NCI-H460 (cell line): ENCODE measurements at places on chromosomes 16 and 17. TPM values are rescaled to one million over a fixed set of nuclear protein-coding genes. Genes with fewer than 3 reads are reported as not detected.

The TBC1D26 gene
- 0.35 TPM in 1 of 2 replicates, not detected in the other for total RNA-seq

The CCL3 gene
- not detected in 2 replicates for total RNA-seq

The TBC1D3I gene
- not detected in 2 replicates for total RNA-seq

The KRTAP2-1 gene
- not detected in 2 replicates for total RNA-seq

The GRAPL gene
- not detected in 2 replicates for total RNA-seq

The GRAP gene
- not detected in 2 replicates for total RNA-seq

The CLDN7 gene
- total RNA-seq: 12.6 and 13.2 TPM in 2 replicates
